ENCODE measurements at places on chromosomes 16 and 17.

DNA sequence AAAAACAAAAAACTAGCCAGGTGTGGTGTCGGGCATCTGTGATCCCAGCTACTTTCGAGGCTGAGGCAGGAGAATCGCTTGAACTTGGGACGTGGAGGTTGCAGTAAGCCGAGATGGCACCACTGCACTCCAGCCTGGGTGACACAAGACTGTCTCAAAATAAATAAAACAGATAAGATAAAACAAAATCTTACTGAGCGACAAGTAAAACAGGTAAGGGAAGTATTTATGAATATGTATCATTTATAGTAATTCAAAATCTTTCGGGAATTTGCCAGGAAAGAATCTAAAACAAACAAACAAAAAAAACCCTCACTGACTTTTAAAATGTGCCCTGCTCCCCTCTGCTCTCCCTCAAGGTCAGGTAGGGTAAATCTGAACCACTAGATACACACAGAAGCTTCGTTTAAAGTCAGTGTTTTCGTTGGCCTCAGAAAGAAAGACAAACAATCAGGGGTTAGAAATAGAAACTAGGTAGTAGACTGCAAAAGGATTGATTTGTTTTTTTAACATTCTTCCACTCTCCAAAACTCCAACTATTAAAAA lies 2.1 kb downstream of the PRPSAP1 start:
- no peak for DNase-seq

DNA sequence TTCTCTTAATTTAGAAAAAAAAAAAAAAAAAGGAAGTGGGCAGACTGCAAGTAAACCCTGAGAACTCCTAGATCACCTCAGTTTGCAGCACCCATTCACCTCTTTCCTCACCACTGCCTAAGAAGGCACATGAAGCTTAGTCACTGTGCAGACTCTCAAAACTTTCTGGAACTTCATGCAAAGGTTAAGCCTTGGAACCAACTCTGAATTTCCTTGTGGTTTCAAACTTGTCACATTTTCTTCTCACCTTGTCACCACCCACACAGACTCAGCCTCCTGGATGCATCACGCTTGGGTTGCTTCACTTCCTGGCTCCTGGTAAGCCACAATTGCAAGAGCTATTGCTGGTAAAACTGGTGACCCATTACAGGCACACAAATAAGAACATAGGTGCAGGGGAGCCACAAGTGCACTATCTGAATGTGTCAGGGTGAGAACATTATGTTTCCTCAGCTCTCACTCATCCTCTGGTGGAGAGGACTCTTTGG lies 15.0 kb upstream of the CPD start:
- peak; percentile 46 for DNase-seq

DNA sequence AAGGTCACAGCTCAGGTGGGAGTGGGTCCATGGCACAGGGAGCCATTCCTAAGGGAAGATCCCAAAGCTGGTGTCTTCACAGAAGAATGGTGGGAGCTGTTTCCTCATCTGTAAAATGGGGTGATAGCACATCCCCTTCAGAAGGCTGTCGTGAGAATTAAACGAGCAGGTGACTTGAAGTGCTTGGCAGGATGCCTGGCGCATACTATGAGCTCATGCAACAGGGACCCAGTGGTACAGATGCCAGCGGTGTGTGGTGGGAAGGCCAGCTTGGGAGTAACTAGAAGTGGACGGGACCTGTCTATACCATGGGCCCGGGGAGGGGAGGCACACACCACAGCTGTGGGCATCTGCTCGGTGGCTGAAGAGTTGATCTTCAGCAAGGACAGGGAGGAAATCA lies 189.3 kb upstream of the TNRC6C start:
- no peak for DNase-seq

GRCh38 chr16:53668869-53669268 lies 34.8 kb downstream of the RPGRIP1L start:
- no peak for DNase-seq

DNA sequence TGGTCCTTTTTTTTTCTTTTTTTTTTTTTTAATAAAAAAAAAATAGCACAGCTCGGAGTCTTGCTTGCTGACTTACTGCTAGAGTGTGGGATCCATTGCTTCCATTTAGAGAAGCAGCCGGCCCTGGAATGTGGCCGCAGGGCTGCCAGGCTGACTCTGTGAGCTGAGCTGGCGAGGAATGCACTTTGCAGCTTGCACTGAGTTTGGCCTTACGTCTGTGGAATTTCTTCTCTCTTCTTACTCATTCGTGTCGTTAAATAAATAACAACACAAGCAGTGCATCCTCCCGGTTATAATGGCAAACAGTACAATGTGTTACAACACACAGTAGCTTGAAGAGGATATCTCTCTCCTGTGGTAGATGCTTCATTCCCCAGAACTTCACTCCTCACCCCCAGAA lies 69.2 kb downstream of the PRKCB start:
- DNase-seq: peak; percentile 86

DNA sequence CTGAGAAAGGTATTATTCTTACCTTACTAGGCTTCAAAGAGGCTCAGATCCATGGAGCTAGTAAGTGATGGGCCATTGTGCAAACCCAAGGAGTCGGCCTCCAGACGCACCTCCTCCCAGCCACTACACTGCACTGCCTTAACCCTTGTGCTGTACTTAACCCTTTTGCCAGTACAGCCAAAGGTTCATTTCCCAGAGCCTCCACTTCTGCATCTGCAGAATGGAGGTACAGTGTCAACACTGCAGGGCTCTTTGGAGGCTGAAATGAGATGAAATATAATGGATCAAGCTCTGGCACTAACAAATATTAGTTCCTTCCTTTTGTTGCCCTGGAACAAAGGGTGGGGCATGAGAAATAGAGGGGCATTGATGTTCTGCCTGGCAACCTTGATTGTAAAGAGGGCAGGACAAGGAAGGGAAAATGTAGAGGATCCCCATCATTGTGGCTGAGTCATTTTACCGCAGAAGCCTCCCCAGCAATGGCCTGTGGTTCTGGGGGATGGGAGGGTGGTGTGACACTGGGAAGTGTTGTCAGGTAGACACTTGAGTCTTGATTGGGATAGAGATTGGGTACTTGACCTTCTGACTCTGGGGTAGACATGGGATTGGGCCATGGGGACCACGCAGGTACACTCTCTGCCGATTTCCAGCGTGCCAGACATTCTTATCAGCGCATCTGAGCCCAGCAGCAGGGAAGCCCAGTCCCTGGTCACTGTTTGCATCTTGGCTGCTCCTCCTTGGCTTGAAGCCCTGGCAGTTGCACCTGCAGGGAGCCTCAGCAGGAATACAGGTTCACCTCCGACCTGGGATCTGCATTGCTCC lies 84.0 kb downstream of the MSI2 start:
- no peak for DNase-seq
